ENCODE measurements at places on chromosomes 6 and 20. TPM values are rescaled to one million over a fixed set of nuclear protein-coding genes. Genes with fewer than 3 reads are reported as not detected.

- H3K4me1 ChIP-seq, result no peaks in the 10 kb centered on the region
- H3K27me3 ChIP-seq, result peaks cover 63% of the 10 kb centered on the region
- no peak overlapping the region for H3K27ac ChIP-seq
- no peaks in the 10 kb centered on the region for H3K36me3 ChIP-seq
- no peak overlapping the region for H3K4me3 ChIP-seq
- no peak for DNase-seq
These were observed 23.7 kb upstream of the FUCA2 start for GRCh38 chr6:143535189-143535614.

The TNFRSF6B gene
- total RNA-seq, result 10.3 TPM

The PSMB9 gene
- total RNA-seq, result 2.0 TPM

- DNase-seq, result no peak
- no peaks in the 10 kb centered on the region for H3K4me1 ChIP-seq
- H3K4me3 ChIP-seq, result no peak overlapping the region
- no peaks in the 10 kb centered on the region for H3K27me3 ChIP-seq
- no peak overlapping the region for H3K27ac ChIP-seq
- H3K36me3 ChIP-seq, result no peaks in the 10 kb centered on the region
These were observed 56.3 kb downstream of the KCNS1 start for GRCh38 chr20:45044601-45045000.

DNA sequence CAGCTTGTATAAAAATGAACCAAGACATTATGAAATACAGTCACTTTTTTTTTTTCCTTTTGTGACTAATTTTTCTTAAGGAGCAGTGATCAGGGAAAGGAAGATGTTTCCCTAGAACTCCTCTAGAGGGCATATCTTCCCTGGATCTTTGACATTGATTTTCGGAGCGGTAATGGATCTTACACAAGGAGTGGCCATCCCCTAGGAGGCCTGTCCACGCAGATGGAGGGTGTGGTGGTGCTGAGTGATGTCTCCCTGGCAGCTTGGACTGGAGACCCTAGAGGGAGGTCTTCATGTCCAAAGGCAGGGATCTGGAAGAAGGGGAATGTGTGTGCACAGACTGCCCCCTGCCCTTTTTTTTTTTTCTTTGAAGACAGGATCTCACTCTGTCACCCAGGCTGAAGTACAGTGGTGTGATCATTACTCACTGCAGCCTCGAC lies 7.0 kb upstream of the KIFC1 start:
- no peaks in the 10 kb centered on the region for H3K4me1 ChIP-seq
- H3K4me3 ChIP-seq, result no peak overlapping the region
- no peak for DNase-seq
- no peak overlapping the region for H3K27ac ChIP-seq

The EDN3 gene
- not detected for total RNA-seq
